Thyroid gland (tissue), 4 donors: ENCODE measurements at places on chromosomes 4 and X. TPM values are rescaled to one million over a fixed set of nuclear protein-coding genes. Genes with fewer than 3 reads are reported as not detected.

The CDS1 gene
- total RNA-seq: 37.9 TPM

The PNMA5 gene
- not detected for total RNA-seq

The ADH1B gene
- 189 TPM for total RNA-seq

The TNIP3 gene
- not detected for total RNA-seq

The CT47B1 gene
- not detected for total RNA-seq

- no peaks in the 10 kb centered on the region for H3K4me1 ChIP-seq
- DNase-seq: no peak
- no peak overlapping the region for H3K27ac ChIP-seq
- H3K27me3 ChIP-seq: no peaks in the 10 kb centered on the region
- no peaks in the 10 kb centered on the region for H3K36me3 ChIP-seq
Measured at GRCh38 chrX:38277802-38278201, 49.5 kb downstream of the RPGR start.

GRCh38 chr4:2617955-2618354, 81.5 kb downstream of the FAM193A start:
- no peak for DNase-seq
- no peak overlapping the region for H3K4me3 ChIP-seq
- H3K27ac ChIP-seq: no peak overlapping the region
- H3K4me1 ChIP-seq: no peaks in the 10 kb centered on the region

- no peak for DNase-seq
- H3K4me1 ChIP-seq: no peaks in the 10 kb centered on the region
- no peak overlapping the region for H3K27ac ChIP-seq
- H3K4me3 ChIP-seq: no peak overlapping the region
- H3K27me3 ChIP-seq: no peaks in the 10 kb centered on the region
Measured at GRCh38 chr4:156792462-156793085, 179.0 kb downstream of the PDGFC start.

GRCh38 chr4:101693842-101694398, 96.6 kb upstream of the BANK1 start:
- H3K36me3 ChIP-seq: no peaks in the 10 kb centered on the region
- DNase-seq: no peak
- no peaks in the 10 kb centered on the region for H3K27me3 ChIP-seq
- H3K27ac ChIP-seq: no peak overlapping the region
- H3K4me3 ChIP-seq: no peak overlapping the region
